GM20000 (cell line): ENCODE measurements at places on chromosomes 6 and 20.
A peak's percentile ranks its signal among the peaks of the same experiment; 100 is the strongest.

DNA sequence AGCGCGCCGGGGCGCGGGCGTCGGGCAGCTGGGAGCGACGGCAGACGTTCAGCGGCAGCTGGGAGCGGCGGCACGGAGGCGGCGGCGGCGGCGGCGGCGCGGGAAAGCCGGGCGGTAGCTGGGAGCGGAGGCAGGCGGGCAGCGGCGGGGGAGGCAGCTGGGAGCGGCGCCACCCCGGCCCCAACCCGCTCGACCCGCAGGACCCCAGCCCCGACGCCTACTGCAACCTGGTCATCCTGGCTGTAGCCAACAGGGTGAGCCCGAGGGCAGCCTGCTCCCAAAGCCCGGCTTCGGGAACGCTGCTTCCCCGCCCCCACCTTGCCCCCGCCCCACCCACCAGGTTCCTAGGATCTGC is 8.9 kb downstream of the CCM2L start:
- DNase-seq = peak; percentile 58

GRCh38 chr20:34834459-34834893 is 9.0 kb upstream of the NCOA6 start:
- DNase-seq = peak; percentile 44

- DNase-seq = no peak
Measured at GRCh38 chr6:119821380-119821779, 471.8 kb upstream of the MAN1A1 start.

- DNase-seq = no peak
Measured at GRCh38 chr20:50073500-50073899, 39.5 kb downstream of the UBE2V1 start.

DNA sequence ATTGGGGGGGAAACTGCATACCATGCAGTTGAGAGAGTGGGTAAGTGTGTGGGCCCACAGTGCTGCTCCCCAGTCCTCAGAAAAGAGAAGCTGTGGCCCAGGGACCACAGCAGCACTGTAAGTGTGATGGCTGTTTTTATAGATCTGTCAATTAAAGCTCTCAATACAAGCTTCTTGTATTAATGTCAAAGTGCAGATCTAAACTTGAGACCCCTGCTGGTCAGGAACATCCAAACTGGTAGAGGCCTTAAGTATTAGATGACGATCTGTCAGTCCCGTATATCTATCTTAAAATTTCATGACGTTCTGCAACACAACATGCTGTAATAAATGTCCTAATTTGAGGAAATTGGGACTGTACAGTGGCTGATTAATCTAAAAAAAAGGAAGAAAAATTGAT is 74.8 kb downstream of the TULP4 start:
- DNase-seq = no peak

GRCh38 chr20:48619126-48620101 is 208.4 kb downstream of the PREX1 start:
- DNase-seq = no peak

DNA sequence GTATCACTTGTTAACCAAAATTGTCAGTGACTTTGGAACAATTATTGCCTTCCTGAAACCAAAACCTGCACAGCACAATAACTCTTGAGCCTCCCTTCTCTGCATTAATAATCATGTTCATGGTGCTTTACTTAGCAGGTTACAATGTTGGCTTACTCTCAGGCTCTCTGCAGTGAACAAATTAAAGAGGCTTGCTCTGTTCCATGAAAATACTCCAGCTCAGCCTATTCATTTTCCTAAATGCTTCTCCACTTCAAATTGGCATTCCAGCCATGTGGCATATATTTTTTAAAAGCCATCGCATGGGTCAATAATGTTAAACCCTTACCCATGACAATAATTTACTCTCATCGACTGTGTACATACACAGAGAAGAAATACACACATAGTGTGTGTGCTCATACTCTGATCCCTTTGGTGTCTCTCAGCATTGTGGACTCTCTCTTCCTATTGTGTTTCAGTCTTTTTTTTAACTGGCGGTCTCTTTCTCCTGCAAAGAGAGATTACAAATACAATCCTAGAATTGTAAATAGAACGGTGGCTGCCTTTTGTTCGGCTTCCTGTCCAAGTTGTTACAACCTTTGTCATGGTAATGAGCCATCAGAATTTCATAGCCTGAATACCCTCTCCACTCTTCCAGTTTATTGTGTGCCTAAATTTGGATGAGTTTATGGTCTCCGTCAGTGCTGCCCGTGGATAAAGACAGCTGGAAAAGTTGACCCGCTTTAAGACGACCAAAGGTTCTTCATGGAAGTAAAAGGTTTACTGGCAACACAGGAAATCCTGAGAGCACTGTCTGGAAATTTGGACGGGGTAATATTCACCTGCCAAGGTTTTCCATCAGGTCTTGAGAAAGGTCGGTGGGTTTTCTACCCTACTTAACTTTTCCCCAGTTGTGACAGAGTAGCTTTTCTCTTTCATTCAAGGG is 263.6 kb downstream of the CD83 start:
- DNase-seq = no peak

- no peak for DNase-seq
Measured at GRCh38 chr20:58869662-58870227, 17.2 kb downstream of the GNAS start.
